Small intestine (tissue), 16 donors: ENCODE measurements at places on chromosomes 7 and 10.
A peak's percentile ranks its signal among the peaks of the same experiment; 100 is the strongest.

DNA sequence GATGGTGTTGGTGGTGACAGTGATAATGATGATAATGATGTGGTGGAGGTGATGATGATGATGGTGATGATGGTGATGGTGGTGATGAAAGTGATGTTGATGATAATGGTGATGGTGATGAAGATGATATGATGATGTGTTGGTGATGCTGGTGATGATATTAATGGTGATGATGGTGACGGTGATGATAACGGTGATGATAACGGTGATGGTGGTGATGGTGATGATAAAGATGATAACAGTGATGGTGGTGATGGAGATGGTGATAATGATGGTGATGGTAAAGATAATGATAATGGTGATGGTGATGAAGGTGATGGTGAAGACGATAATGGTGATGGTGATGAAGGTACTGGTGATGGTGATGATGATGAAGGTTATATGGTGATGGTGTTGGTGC lies 76.6 kb downstream of the UNCX start:
- no peak for DNase-seq
- no peak overlapping the region for H3K4me3 ChIP-seq
- H3K27me3 ChIP-seq = no peaks in the 10 kb centered on the region
- no peaks in the 10 kb centered on the region for H3K4me1 ChIP-seq

- no peaks in the 10 kb centered on the region for H3K4me1 ChIP-seq
- H3K27me3 ChIP-seq = no peaks in the 10 kb centered on the region
- H3K36me3 ChIP-seq = no peaks in the 10 kb centered on the region
- H3K4me3 ChIP-seq = no peak overlapping the region
Measured at GRCh38 chr7:112433289-112433688, 17.0 kb upstream of the IFRD1 start.

GRCh38 chr10:96130326-96130995 lies 364 bp downstream of the ZNF518A start:
- H3K36me3 ChIP-seq = peaks cover 7% of the 10 kb centered on the region
- H3K4me3 ChIP-seq = peak overlapping the region; percentile 69
- H3K27me3 ChIP-seq = peaks cover 5% of the 10 kb centered on the region
- DNase-seq = peak; percentile 96
- H3K4me1 ChIP-seq = no peaks in the 10 kb centered on the region
- H3K27ac ChIP-seq = peak overlapping the region; percentile 95

- no peaks in the 10 kb centered on the region for H3K27me3 ChIP-seq
- no peaks in the 10 kb centered on the region for H3K4me1 ChIP-seq
- no peaks in the 10 kb centered on the region for H3K36me3 ChIP-seq
- no peak overlapping the region for H3K4me3 ChIP-seq
- no peak overlapping the region for H3K27ac ChIP-seq
Measured at GRCh38 chr7:48255046-48255445, 83.8 kb downstream of the ABCA13 start.

DNA sequence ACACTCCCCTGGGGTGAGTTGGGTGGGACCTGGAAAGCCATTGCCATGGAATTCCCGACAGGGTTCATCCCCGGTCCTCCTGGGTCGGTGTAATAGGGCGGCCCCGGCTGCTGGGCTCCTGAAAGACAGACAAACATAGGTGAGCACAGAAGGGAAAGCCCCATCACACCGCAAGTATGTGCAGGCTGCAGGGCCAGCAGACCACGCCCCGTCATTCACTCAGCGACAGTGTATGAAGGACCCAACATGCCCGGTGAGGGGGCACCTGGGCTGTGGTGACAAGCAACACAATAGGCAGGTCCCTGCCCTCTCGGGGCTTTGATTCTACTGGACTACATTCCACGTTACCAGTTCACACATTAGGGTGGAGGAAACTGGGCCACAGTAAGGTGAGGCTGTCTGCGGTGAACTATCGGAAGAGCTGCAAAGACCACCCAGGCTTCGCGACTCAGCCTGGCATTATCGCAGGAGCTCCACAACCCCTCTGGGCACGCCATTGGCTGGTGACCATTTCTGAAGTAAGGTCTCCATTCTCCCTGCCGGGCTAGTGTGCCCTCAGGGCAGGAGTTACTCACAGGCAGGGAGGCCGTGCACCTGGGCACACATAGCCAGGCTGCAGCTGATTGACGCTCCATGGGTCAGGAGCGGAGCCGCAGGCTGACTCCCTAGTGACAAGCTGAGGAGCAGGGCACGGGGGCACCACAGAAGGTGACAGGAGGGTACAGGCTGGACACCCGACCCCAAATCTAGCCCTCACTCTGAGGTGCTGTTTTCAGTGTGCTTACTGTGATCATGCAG lies 99.2 kb downstream of the VOPP1 start:
- H3K4me1 ChIP-seq = no peaks in the 10 kb centered on the region
- no peaks in the 10 kb centered on the region for H3K27me3 ChIP-seq
- H3K36me3 ChIP-seq = peaks cover 33% of the 10 kb centered on the region
- no peak overlapping the region for H3K4me3 ChIP-seq
- H3K27ac ChIP-seq = no peak overlapping the region

DNA sequence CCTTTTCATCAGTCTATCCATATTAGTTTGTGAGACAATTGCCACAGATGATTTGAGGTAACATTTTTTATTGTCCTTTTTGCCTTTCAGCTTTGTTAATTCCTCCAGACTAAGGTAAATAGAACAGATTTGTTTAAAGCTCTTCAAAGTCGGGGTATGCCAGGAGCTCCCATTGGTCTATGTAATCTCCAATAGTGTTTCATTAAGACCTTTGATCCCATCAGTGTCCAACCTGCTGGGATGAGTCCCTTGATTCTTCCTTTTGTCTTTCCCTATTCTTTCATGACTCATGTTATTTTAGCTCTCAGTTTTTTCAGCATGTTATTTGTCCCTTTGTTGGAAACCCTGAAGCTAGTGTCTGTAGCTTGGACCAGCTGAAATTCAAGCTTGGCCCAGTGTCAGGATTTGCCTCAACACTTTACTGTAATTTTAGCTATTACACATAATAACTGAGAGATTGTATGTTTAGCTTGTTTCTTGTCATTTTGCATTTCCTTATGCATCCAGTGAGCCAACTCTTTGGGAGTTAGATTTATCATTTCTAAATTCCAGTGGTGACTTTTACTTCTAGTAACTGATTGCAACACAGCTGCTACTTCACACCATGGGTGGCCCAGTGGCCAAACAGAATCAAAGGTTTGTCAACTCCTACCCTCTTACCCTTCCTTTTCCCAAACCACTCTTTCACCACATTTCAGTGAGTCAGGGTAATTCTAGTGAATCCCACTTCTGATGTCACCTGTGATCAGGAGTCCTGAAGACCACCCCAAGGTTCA lies 15.3 kb downstream of the AGBL3 start:
- H3K27me3 ChIP-seq = no peaks in the 10 kb centered on the region
- H3K4me1 ChIP-seq = no peaks in the 10 kb centered on the region
- no peak overlapping the region for H3K4me3 ChIP-seq
- DNase-seq = no peak
- no peaks in the 10 kb centered on the region for H3K36me3 ChIP-seq
- no peak overlapping the region for H3K27ac ChIP-seq

- H3K4me1 ChIP-seq = no peaks in the 10 kb centered on the region
- H3K27ac ChIP-seq = peak overlapping the region; percentile 41
- H3K4me3 ChIP-seq = no peak overlapping the region
- no peaks in the 10 kb centered on the region for H3K36me3 ChIP-seq
- no peak for DNase-seq
Measured at GRCh38 chr7:116577320-116577871, 52.6 kb downstream of the CAV1 start.

DNA sequence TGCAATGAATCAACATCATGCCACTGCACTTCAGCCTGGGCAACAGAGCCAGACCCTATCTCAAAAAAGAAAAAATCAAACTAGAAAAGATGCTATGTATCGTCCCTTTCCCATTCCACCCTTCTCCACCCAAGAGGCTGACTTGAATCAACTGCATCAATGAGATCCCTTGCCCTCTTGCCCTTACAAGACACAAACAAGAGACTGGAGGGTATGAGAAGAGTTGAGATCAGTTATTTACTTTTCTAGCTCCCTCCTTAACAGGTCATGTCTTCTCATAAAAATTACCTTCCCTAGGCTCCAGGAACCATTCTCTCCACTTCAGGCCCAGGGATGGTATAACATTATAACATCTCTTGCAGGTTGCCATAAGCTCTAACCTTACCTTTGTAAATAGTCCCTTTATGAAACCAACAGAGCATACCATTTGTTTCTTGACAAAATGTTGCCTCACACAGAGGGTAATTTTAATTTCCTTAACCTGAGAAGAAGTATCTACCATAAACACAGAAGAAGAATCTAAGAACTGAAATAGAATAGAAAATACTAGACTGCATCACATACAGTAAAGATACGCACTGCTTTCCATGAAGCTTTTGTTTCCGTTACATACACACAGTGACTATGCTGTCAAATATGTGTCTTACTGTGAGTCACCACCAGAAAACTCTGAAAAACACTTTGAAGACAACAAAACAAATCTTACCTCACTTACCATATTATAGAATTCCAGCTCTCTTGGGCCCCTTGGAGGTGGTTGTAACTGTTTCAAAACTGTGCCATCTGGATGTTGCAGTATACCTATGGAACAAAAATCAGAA lies 30.5 kb downstream of the IPMK start:
- no peak for DNase-seq
- H3K4me3 ChIP-seq = no peak overlapping the region
- peaks cover 7% of the 10 kb centered on the region for H3K36me3 ChIP-seq
- H3K27me3 ChIP-seq = no peaks in the 10 kb centered on the region
- H3K4me1 ChIP-seq = no peaks in the 10 kb centered on the region

- no peaks in the 10 kb centered on the region for H3K36me3 ChIP-seq
- H3K4me1 ChIP-seq = no peaks in the 10 kb centered on the region
- no peaks in the 10 kb centered on the region for H3K27me3 ChIP-seq
- DNase-seq = no peak
- no peak overlapping the region for H3K27ac ChIP-seq
Measured at GRCh38 chr10:65040796-65041195, 1519.6 kb downstream of the REEP3 start.

- DNase-seq = no peak
- no peak overlapping the region for H3K4me3 ChIP-seq
- no peaks in the 10 kb centered on the region for H3K27me3 ChIP-seq
- H3K36me3 ChIP-seq = no peaks in the 10 kb centered on the region
- no peak overlapping the region for H3K27ac ChIP-seq
- no peaks in the 10 kb centered on the region for H3K4me1 ChIP-seq
Measured at GRCh38 chr7:142805350-142806021, 34.7 kb downstream of the PRSS2 start.

DNA sequence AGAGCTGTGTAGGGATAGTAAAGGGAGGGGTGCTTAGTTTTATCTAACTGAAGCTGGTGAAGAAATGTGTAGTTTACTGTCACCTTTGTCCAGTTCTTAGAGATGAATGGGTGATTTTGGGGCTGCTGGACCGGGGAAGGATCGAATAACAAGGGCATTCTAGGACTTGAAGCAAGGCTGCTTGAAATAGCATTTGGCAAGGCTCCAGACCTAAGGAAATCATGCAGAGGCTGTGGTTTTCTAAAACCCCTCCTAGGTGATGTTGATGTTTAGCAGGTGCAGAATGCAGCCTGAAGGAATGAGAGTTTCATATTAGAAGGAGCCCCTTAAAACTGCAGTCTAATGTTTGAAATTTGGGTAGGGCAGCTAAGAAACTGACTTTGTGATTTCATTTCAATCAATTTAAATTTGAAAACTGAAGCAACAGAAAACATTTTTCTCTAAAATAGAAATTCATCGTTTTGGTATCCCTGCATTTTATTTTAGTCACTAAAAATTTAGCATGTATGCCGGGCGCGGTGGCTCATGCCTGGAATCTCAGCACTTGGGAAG lies 68.5 kb downstream of the TET1 start:
- no peaks in the 10 kb centered on the region for H3K27me3 ChIP-seq
- no peaks in the 10 kb centered on the region for H3K36me3 ChIP-seq
- DNase-seq = no peak
- no peak overlapping the region for H3K4me3 ChIP-seq
- no peaks in the 10 kb centered on the region for H3K4me1 ChIP-seq
